ENCODE measurements at places on chromosomes 3 and 15.
A peak's percentile ranks its signal among the peaks of the same experiment; 100 is the strongest.

GRCh38 chr3:50862221-50862620 is 187.5 kb downstream of the DOCK3 start:
- DNase-seq = no peak

GRCh38 chr15:101723171-101723873 is 951 bp downstream of the TARS3 start:
- DNase-seq = peak; percentile 4

GRCh38 chr3:188531210-188531609 is 377.3 kb downstream of the LPP start:
- no peak for DNase-seq

GRCh38 chr3:108489776-108490175 is 20.6 kb downstream of the MYH15 start:
- peak; percentile 57 for DNase-seq

DNA sequence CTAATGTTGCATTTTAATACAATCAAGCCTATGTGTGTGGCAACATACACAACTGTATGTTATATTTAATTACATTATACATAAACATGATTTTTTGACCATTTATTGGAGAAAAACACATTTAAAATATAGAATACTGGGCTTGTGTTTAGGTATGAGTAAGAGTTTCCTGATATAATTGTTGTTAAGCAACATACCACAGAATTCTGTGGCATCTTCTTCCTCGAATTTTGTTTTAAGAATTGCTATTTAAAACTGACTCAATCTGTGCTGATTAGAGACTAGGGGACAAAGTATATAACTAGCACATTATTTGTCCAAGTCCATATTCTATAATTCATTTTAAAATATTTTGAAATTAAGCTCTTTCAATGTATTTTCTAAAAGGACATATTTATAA is 376.8 kb upstream of the THBS1 start:
- DNase-seq = no peak

DNA sequence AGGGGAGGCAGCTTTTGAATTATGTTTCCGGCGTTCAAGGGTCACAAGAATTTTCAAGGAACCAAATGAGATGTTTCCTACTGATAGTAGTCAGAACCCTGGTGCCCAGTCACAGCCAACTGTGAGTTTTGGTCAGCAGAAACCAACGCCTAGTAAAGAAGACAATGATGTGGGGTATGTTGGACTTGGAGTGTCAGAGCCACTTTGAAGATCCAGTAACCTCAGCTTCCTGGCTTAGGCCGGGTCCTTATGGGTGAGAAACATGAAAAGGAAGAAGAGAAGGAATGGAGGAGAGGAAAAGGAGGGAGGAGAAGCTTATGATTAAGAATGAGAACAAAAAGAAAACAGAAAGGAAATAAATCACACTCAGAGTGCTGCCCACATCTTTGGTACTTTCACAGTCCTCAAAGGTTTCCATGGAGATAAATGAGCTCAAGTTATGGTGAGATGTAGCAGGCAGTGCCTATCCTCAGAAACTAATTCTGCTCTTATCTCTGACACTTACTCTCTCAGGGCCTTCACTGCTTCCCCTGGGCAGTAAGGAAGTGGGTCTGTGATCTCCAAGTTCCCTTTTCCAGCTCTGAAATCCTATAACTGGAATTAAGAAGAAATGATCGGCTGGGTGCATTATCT is 2.0 kb upstream of the MCF2L2 start:
- DNase-seq = no peak
